Stimulated activated CD4-positive, alpha-beta T cell treated with anti-CD3 and anti-CD28 coated beads, Interleukin-15, amount 100 ng/mL, for 24 hours (primary cell): ENCODE measurements at places on chromosomes 1 and 21.

GRCh38 chr1:233442026-233442780 is 114.7 kb downstream of the MAP3K21 start:
- no peak for DNase-seq

DNA sequence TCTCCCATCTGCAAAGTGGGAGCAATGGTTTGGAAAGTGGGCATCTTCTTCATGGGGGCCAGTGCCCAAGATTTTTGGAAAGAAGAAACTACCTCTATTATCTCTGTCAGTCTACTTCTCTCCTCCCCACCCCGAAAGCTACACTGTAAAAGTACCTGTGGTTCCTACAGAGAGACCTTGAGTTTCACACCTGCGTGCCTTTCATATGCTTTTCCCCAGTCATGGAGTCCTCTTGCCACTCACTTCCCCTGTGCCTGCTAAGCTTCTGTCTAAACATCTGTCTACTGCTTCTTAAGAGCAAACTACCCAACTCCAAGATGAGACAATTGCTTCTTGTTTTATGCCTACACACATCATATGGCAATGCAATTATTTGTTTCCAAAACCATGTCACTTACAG is 190.9 kb upstream of the L1TD1 start:
- no peak for DNase-seq

DNA sequence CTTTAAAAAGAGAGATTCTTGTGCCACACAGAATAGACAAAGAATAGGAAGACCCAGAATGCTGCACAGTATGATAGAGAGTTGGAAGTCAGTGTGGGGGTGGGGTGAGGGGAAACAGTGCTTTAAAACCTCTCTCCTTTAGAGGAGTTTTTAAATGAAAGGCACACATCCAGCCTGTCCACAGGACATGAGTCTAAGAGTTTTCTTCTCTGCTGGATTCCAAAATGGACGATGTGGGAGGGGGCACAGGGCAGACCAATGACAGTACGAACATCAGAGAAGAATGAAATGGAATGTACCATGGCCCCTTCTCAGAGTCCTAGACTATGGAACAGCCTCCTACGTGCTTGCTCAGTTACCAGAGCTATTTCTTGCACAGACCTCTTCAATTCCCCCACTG is 458.2 kb upstream of the DAB1 start:
- DNase-seq: no peak

DNA sequence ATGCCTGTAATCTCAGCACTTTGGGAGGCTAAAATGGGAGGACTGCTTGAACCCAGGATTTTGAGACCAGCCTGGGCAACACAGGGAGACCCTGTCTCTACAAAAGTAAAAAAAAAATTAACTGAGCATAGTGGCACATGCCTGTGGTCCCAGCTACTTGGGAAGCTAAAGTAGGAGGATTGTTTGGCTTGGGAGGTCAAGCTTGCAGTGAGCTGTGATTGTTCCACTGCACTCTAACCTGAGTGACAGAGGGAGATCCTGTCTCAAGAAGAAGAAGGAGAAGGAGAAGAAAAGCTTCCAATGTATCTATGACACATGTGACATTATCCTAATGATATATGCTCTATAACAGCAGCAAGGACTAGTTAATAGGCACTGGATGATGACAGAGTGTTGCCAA is 20.1 kb upstream of the ARHGAP29 start:
- no peak for DNase-seq

DNA sequence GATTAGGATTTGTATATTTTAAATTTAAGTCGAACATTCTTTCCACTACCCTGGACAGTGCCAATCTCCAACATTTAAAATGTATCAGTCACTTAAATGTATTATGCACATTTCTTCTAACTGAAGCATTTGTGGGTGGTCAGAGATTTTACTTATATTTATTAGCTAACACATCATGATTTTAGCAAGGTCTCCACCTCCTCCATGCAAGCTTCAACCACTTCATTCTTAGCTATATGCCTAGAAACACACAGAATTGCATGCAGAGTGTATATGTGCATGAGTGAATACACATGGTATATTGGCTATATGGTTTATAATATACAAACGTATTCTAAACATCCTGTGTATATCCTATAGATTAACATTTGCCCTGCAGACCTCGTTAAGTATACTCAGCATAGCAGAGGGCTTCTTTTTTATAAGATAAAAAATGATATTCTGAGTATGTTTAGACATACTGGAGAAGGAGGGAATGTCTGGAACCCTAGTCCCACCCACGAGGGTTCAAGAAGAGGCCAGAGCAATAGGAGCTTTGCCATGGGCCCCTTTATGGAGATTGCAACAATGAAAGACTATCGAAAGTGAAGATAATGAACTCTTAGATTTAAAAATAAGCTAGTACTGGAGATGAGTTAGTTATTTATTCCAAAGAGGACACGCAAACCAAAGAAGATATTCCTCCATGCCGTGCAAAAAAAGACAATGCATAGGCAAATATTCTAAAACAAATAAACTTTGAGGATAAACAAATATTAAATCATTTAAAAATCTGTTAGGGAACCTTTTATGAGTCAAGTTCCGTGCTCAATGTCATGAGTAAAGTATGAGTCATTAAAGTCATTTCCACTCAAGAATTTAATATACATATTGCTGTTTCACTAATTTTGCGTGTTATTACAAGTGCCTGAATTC is 480.4 kb downstream of the SIPA1L2 start:
- no peak for DNase-seq

- no peak for DNase-seq
Observed at GRCh38 chr1:168734271-168734670, 5.3 kb upstream of the DPT start.

DNA sequence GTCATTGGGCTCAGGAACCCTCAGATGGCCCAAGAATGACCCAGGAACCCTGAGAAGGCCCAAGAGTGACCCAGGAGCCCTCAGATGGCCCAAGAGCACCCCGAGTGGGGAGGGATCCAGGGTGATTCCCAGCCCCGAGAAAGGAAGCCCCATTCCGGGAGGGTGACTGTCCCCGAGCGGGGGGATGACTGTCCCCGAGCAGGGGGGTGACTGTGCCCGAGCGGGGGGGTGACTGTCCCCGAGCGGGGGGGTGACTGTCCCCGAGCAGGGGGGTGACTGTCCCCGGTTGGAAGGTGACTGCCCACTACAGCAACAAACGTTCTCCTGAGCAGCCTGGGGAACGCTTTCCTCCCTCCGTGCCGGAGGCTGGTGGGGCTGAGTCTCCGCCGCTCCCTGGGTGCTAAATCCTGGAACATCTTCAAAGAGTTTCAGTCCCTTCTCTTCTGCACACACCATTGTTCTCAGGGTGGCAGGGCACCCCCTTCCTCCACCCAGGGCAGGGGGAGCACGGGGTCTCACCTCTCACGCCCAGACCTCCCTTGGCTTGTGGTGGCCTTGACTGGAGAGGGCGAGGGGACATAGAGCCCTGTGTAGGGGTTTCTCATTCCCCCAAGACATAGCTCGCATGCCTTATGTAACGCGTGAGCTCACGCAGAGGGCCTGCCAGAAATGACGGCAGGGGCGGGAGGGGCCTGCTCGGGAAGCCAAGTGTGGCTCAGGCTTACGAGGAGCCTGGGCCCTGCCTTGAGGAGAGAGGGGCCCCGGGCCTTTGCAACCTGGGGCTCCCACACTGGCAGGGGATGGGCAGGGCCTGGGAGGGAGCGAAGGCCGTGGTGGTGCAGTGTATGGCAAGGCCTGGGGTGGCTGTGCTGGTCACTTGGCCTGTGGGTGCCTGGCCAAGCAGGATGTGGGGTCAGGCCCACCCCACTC is 14.3 kb upstream of the SKI start:
- DNase-seq: no peak

DNA sequence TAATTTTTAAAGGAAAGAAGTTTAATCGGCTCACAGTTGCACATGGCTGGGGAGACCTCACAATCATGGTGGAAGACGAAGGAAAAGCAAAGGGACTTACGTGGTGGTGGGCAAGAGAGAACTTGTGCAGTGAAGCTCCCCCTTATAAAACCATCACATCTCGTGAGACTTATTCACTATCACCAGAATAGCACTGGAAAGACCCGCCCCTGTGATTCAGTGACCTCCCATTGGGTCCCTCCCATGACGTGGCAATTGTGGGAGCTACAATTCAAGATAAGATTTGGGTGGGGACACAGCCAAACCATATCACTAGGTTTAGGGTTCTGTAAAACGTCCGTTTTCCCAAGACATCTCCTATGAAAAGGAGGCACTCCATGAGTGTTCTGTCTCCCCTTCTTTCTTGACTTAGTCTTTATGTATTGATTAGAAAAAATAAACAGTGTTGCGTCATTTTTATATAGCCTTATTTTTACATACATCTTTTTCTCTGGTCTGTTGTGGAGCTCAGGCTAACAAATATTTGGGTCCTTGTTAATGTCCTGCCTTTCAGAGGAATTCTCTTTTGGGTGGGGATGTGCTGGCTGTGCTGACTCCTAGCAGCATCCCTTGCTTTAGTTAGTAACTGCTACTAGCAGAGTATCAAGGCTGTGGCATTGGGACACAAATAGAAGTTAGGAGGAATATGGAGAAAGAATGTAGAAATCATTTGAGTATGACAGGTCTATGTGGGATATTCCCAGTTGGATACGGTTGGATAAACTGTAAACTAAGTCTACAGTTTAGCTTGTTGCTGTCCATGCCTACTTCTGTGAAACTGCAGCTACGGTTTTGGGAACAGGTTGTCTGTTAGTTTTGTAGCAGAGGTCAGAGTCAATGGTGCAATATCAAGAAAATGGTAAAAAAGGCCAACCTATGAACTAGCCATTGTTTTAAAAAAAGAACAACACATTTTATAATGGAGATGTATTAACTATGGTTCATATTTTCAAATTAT is 23.5 kb downstream of the BACH1 start:
- DNase-seq: no peak

- no peak for DNase-seq
Observed at GRCh38 chr1:29945426-29945825, 709.1 kb downstream of the PTPRU start.

GRCh38 chr21:46117586-46118315 is 19.8 kb downstream of the COL6A2 start:
- DNase-seq: no peak

GRCh38 chr1:57603696-57604095 is 179.8 kb upstream of the DAB1 start:
- no peak for DNase-seq

GRCh38 chr1:207421078-207421477 is 33.0 kb upstream of the CR2 start:
- DNase-seq: no peak

- DNase-seq: no peak
Observed at GRCh38 chr1:233608988-233609387, 4.9 kb upstream of the KCNK1 start.

DNA sequence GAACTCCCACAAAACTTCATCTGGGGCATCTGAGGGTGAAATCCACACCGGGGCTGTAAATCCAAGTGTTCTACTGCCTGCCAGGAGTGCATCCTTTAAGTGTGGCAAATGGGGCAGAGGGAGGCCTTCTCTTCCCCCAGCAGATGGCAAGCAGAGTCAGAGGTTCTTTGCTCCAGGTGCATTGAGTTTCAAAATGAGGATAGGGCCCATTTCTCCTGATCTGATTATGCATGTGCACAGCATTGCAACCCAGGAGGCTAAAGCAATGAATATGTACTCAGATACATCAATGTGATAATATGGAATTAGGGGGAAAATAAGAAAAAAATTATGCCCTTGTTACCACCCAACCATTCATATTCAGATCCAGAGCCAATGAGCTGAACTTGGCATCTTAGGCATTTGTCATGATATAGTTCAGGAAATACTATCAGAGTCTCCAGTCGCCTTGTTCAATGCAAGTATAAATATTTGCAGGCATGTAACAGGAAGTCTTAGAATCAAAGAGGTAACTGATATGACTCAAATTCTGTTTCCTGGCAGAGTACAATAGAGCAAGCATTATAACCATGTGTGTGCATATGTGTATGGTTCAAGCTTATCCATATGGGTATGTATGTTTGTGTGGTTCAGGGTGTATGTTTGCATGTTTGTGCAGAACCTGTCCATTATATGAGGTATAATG is 473.8 kb upstream of the PKN2 start:
- no peak for DNase-seq

DNA sequence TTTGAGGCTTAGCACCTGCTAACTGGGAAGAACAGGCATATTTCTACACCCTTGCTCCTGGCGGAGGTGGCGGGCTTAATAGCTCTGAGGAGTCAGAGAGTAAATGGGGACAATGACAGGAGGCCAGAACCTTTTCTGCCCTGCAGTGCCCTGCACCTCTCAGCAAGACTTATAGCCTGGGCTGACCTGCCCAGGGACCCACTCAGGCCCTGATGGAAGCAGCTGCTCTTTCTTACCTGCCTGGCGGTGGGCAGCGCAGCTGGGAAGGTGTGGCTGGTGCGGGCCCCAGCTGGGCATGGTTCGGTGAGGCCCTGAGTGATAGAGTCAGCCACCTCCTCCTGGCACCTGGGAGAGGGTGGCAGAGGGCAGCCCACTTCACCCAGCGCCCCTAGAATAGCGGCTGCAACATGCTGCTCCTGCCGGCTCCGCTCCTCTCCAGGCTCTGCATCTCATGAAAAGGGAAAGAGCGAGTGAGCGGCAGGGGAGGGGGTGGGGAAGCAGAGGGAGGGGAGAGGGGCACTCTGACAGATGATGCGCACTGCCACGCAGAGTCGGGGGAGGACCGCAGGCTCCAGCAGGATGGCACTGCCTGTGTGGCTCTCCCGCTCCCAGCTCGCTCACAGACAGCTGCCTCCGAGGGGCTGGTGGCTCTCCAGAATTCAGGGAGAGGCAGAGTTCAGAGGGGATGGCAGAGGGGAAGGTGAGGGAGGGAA is at the start of gene RGS8:
TSS of gene RGS8 (minus strand) at position 472 of the 713 bp plus-strand sequence. CDS start 14,938 bp downstream, outside the sequence.
- DNase-seq: no peak
